Stimulated activated CD8-positive, alpha-beta memory T cell treated with anti-CD3 and anti-CD28 coated beads, Interleukin-2, amount 100 ng/mL, for 1 hour (primary cell): ENCODE measurements at places on chromosomes 16 and 17.

DNA sequence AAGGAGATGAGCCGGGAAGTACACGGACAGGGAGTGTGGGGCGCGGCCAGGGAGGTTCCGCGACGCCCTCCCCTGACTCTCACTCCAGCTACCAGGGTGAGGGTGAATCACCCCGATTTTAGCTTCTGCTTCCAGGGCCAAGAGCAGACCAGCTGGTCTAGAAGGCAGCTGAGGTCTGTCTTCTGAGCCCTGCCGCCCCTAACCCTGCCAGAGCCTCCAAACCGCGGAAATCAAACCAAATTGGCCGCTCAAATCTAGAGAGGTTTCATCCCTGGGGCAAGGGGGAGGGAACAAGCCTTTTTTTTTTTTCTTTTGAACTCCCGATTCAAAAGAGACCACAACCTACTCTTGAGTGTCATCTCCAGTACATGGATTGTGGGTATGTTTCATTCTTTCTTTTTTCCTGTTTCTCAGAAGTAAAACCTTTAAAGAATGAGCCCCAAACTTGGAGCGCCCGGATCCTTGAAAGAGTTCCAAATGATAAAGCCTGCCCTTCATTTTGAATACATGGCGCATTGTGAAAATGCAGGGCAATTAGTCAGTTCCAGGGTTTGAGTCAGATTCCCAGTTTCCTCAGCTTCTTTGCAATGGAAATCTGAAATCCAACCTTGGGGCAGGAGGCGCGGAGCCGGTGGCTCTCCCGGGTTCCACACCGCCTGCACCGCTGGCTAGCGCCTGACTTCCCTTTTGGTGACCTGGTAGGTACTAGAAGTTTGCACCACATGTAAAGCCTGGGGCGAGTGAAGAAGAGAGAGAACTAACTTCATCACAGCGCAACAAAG lies 16.5 kb upstream of the ZFHX3 start:
- no peak for DNase-seq

- DNase-seq = no peak
These were observed 1.5 kb downstream of the C17orf114 start for GRCh38 chr17:4800462-4801196.

DNA sequence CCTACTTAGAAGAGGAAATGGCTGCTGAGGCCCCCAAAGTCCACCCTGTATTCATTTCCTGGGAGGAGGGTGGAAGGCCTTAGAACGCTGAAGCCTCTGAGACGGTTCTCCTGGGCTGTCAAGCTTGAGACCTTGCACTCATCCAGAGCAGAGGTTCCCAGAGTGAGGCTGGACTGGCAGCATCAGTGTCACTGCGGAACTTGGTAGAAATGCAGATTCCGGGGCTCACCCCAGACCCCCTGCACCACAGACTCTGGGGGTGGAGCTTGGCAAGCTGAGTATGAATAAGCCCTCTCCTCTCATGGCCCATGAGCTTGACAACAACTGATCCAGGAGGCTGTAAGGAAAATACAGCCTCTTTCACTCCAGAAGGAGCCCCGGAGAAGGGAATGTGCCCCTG lies 218.3 kb downstream of the IRF8 start:
- no peak for DNase-seq

GRCh38 chr16:57380671-57381462 lies 8.6 kb downstream of the CX3CL1 start:
- DNase-seq = no peak

GRCh38 chr17:50467114-50467854 lies 1.4 kb downstream of the CHAD start:
- DNase-seq = no peak

GRCh38 chr16:89981414-89981813 lies 32.9 kb downstream of the DEF8 start:
- DNase-seq = no peak

- no peak for DNase-seq
These were observed at the start of gene CENPX for GRCh38 chr17:82022310-82022980. Gene CENPX, minus strand, starts transcription at chr17:82022878. Its CDS starts 17 bp downstream, at chr17:82022861.

DNA sequence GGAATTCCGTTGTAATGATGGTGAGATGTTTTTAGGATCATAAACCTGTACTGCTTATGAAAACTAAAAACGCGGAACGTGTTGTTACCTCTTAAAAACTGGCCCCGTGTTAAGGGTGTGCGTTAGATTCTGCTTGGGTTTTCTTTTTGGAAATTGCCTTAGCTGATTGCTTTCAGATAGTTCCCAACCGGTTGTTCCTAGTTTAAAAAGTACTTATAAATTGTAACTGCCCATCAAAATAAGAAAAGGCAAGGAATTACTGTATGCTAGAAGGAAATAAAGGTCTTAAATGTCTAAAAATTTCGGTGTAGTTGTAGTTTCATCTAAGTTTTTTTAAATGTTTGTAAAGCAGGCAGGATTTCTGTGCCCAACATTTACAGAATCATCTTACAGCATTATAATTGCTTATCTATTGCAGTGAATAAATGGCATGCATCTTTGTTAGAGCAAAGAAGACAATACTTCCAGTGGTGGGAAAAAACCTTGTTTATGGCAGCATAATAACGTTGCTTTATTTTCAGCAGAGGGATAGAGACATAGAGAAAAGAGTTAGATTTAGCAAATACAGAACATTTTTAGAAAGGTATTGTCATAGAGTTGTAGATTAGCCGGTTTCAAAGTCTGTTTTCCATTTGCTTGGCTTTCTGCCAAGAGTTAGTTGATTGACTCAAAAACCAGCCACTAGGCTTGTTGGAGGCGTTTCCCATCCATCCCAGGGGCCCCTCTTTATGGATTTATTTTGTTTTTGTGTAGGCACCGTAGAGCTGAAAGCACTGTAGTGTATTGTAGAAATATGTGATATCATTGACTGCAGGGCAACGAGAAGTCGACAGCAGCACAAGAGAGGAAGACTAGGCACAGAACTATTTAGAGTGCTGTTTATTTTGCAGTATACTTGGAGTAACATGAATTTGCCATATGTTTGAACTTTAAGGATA lies 1.7 kb downstream of the PPM1D start:
- no peak for DNase-seq

DNA sequence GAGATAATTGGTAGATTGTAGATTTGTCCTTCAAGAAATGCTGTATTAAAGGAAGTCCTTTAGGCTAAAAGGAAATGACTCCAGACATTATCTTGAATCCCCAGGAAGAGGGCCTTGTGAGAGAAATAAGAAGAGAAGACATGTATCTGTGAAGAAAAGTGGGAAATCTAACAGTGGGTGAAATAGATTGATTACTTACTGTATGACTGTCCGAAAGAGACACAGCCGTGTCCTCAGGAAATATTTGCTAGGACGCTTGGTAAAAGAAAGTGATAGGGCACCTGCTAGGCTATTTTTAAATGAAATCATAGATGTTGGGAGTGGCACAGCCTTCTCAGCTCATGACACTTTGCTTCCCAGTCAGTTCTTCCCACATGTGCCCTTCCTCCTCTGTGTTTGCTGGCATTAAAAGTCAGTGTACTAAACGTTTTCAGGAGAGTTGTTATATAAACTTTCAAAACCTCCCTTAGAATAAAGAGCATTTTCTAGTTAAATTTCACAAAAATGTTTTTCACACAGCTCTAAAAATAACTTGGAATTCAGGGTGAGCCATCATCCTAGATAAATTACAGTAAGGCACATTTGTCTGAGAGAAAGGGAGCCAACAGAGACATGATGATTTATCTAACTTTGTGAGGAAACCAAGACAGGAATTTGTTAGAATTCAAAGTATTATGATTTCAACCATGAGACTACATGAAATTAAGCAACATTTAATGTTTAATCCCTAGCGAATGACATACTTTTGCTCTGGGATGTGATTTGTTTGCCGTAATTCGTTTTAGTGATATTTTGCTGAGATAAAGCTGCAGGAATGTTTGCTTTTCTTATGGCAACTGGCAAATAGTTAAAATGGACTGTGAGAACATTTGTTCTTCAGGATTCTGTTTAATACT lies 35.0 kb downstream of the DHRS7B start:
- no peak for DNase-seq

GRCh38 chr16:49932434-49932833 lies 76.5 kb upstream of the ZNF423 start:
- no peak for DNase-seq

GRCh38 chr16:10617662-10618420 lies 37.4 kb upstream of the EMP2 start:
- DNase-seq = no peak

DNA sequence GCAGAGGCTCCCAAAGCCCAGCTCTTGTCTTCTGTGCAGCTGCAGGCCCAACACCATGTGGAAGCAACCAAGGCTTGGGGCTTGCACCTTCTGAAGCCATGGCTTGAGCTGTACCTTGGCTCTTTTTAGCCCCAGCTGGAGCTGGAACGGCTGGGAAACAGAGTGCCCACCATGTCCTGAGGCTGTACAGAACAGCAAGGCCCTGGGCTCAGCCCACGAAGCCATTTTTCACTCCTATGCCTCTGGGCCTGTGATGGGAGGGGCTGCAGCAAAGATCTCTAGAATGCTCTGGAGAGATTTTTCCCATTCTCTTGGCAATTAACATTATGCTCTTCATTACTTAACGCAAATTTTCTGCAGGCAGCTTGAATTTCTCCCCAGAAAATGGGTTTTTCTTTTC lies 68.1 kb downstream of the CDRT15 start:
- no peak for DNase-seq
